Left ventricle myocardium inferior (tissue), 1 donor: ENCODE measurements at places on chromosomes 11 and 22. TPM values are rescaled to one million over a fixed set of nuclear protein-coding genes. Genes with fewer than 3 reads are reported as not detected.
A peak's percentile ranks its signal among the peaks of the same experiment; 100 is the strongest.

- peak within 1 kb of the TSS; percentile 64 for H3K4me3 ChIP-seq
- H3K27me3 ChIP-seq, result no peaks in the 10 kb centered on the region
- peaks cover 32% of the 10 kb centered on the region for H3K4me1 ChIP-seq
- peak; percentile 20 for DNase-seq
These were observed at the start of gene PLAAT4 for GRCh38 chr11:63536669-63537292. Gene PLAAT4 (plus strand): TSS chr11:63536808. CDS start chr11:63536869, 61 bp downstream.

The TMPRSS4 gene
- total RNA-seq, result 0.30 TPM

DNA sequence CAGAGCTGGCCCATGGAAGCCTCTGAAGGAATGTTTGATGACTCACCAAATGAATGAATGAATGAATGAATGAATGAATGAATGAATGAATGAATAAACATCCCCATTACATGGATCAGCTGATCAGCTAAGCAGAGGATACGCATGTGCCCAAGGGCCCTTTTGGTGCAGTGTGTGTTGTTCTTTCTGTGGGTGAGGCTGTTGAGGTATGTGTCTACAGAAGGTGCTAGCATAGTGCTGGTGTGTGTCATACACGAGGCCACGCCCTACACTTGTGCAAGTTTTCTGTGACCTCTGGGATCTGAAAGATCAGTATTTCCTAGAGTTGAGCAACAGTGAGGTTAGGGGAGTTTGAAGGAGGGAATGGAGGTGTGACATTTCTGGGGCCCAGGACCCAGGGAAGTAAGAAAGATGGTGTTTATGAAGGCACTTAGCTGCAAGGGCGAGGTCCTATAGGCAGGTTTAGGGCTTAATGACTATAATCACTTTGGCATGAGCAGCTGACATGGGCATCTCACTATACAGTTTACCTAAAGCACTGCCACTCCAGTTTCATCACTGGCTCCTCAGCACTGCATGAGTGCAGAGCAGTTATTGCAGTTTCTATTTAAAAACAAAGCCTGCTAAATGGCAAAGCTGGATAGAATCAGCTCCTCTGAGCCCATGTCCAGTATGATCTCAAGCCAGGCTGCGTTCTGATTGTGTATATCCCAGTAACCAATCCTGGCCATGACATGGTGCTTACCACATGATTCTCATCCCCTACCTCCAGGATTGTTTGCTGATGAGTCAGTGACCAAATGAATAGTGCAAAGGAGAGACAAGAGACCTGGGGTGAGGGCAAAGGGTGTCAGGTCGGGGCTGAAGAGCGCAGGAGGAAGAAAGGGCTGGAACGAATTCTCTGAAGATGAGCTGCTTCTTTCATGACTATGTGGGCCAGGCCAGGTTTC lies 36.4 kb upstream of the E2F8 start:
- DNase-seq, result no peak
- H3K27me3 ChIP-seq, result no peaks in the 10 kb centered on the region
- H3K36me3 ChIP-seq, result no peaks in the 10 kb centered on the region
- H3K27ac ChIP-seq, result no peak overlapping the region
- no peak overlapping the region for H3K4me3 ChIP-seq
- no peaks in the 10 kb centered on the region for H3K4me1 ChIP-seq

- no peaks in the 10 kb centered on the region for H3K27me3 ChIP-seq
- no peak overlapping the region for H3K27ac ChIP-seq
- no peak overlapping the region for H3K4me3 ChIP-seq
- H3K4me1 ChIP-seq, result peaks cover 95% of the 10 kb centered on the region
- no peak for DNase-seq
These were observed 23.2 kb downstream of the TNRC6B start for GRCh38 chr22:40200795-40201530.

DNA sequence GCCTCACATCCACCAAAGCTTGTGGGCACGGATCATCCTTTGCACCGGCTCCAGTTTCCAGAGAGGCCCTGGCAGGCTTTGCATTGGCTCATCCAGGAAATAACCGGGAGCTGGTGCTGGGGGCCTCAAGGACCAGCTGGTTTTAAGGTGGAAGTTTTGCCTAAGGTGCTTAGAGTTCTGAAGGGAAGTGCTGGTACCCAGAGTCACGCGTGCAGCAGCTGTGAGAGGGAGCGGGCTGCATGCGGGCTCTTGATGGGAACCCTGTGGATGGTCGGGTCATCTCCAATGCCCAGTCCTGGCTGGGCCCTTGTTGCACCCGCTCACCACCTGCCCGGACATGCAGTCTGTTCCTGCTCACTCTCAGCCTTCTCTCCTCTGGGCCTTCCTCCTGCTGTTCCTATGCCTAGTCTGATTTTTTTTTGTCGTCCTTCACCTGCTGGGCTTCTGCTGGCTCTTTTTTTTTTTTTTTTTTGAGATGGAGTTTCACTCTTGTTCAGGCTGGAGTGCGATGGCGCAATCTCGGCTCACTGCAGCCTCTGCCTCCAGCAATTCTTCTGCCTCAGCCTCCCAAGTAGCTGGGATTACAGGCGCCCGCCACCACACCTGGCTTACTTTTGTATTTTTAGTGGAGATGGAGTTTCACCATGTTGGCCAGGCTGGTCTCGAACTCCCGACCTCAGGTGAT lies 24.0 kb upstream of the PRR5 start:
- H3K4me1 ChIP-seq, result peaks cover 8% of the 10 kb centered on the region
- no peak overlapping the region for H3K27ac ChIP-seq
- no peak overlapping the region for H3K4me3 ChIP-seq
- no peak for DNase-seq

- no peaks in the 10 kb centered on the region for H3K36me3 ChIP-seq
- no peak for DNase-seq
- peaks cover 9% of the 10 kb centered on the region for H3K4me1 ChIP-seq
- peaks cover 17% of the 10 kb centered on the region for H3K27me3 ChIP-seq
- H3K27ac ChIP-seq, result no peak overlapping the region
These were observed 150.0 kb upstream of the NECTIN1 start for GRCh38 chr11:119878990-119879389.

The RAB3IL1 gene
- 9.5 TPM for total RNA-seq

- H3K4me1 ChIP-seq, result peaks cover 15% of the 10 kb centered on the region
- DNase-seq, result no peak
- H3K36me3 ChIP-seq, result no peaks in the 10 kb centered on the region
These were observed 26.2 kb downstream of the SPATA19 start for GRCh38 chr11:133819114-133819513.

GRCh38 chr11:28679795-28680468 lies 571.7 kb downstream of the METTL15 start:
- DNase-seq, result no peak
- H3K4me3 ChIP-seq, result no peak overlapping the region
- no peaks in the 10 kb centered on the region for H3K36me3 ChIP-seq
- H3K27me3 ChIP-seq, result no peaks in the 10 kb centered on the region
- H3K27ac ChIP-seq, result no peak overlapping the region

DNA sequence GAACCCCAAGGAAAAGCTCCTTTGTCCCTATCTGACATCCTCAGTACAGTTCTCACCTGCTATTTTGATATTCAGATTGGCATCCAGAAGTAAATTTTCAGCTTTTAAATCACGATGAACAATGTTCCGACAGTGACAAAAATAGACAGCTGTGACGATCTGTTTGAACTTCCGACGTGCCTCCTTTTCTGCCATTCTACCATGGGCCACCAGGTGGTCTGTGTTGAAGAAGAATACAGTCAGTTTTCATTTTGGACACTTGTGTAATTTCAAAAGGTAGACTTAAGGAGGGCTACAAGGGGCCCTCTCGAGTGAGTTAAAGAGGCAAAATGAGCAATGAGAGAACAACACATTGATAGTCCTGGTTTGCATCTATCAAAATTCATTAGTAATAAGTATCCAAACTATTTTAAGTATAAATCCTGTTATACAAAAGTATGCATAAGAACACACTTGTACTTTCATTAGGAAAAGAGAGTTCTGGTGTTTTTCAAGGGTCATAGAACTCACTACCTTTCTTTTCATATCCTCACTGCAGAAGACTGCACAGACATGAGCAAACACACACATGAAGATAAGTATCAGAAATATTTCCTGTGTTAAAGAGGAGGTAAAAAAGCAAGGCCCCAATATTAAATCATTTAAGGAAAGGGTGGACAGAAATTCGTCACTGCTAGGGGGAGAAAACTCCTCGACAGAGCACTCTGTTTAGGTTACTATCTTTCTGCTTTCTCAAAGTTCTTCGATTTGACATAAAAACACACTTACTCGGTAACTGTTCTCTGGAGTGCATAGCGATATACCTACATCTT lies 89.9 kb upstream of the APOA1 start:
- peaks cover 10% of the 10 kb centered on the region for H3K36me3 ChIP-seq
- no peak overlapping the region for H3K4me3 ChIP-seq
- no peak overlapping the region for H3K27ac ChIP-seq
- no peak for DNase-seq
- H3K4me1 ChIP-seq, result peaks cover 60% of the 10 kb centered on the region

The ABCC8 gene
- total RNA-seq, result 1.1 TPM

The NFAM1 gene
- total RNA-seq, result 1.2 TPM

The HBE1 gene
- total RNA-seq, result not detected

GRCh38 chr11:78207532-78208256 lies 19.0 kb downstream of the USP35 start:
- H3K4me1 ChIP-seq, result peaks cover 5% of the 10 kb centered on the region
- DNase-seq, result peak; percentile 2
- no peaks in the 10 kb centered on the region for H3K27me3 ChIP-seq
- peaks cover 33% of the 10 kb centered on the region for H3K36me3 ChIP-seq

DNA sequence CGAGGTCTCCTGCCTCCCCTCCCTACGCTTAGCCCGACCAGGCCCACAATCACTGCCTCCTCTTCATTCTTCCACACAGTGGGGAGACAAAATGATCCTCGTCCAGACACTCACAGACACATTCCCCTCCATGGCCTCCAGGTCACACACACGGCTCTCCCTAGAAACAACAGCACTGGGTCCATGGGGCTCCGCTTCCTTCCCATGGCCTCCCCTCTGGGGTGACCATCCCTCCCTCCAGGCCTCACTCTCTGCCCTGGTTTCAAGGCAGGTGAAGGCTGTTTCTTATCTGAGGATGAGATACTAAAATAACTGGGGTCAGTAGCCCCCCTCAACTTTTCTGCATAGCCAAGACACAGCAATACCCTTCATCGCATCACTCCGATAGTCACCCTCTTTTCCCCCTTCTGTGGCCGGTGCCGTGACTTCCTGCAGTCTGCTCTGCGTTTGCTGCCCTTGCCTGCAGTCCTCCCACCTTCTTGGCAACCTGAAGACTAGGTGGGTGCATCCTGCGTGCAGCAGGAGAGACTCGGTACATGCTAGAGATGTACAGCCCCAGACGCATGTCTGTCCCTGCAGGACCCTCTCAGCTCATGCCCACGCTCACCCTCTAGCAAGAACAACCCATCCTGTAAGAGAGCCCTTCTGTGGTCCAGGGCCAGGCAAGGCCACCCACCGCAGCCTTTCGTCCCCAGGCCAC lies 55.8 kb downstream of the CD6 start:
- H3K4me3 ChIP-seq, result no peak overlapping the region
- no peak overlapping the region for H3K27ac ChIP-seq
- no peak for DNase-seq
- H3K36me3 ChIP-seq, result no peaks in the 10 kb centered on the region
- H3K27me3 ChIP-seq, result peaks cover 10% of the 10 kb centered on the region
